ENCODE measurements at places on chromosomes 4 and X.

GRCh38 chr4:107058828-107059227 lies 22.7 kb upstream of the DKK2 start:
- no peak for DNase-seq

DNA sequence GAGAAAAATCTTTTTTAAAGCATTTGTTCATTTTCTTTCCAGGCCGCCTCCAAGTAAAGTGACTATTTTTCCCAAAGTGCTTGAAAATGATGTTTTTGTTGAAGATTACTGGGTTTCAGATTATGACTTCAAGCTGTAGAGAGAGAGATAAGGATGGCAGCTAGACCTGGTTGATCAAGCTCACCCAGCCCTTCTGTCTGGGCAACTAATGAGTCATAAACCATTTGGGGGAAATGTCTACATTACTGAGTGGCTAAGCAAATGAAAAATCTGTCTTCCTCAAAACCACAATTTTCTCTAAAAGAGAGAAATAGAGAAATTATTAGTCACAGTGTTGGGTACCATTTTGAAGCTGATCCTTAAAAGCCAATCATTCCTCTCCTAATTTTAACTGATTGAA lies 355.4 kb upstream of the CPEB2 start:
- no peak for DNase-seq

GRCh38 chr4:99091216-99091575 lies 2.6 kb upstream of the ADH5 start:
- no peak for DNase-seq

- DNase-seq, result no peak
These were observed 189.2 kb downstream of the GPM6A start for GRCh38 chr4:175622887-175623286.

- DNase-seq, result no peak
These were observed 48.4 kb upstream of the IL9R start for GRCh38 chrX:155949098-155949497.

- DNase-seq, result no peak
These were observed 28.1 kb downstream of the USP53 start for GRCh38 chr4:119240568-119240967.

- no peak for DNase-seq
These were observed 14.8 kb upstream of the PAQR3 start for GRCh38 chr4:78953769-78954666.

- DNase-seq, result no peak
These were observed at the start of gene BEND4 for GRCh38 chr4:42152507-42153504. TSS of gene BEND4 (minus strand) at chr4:42152655. CDS start at chr4:42152143, 512 bp downstream.

DNA sequence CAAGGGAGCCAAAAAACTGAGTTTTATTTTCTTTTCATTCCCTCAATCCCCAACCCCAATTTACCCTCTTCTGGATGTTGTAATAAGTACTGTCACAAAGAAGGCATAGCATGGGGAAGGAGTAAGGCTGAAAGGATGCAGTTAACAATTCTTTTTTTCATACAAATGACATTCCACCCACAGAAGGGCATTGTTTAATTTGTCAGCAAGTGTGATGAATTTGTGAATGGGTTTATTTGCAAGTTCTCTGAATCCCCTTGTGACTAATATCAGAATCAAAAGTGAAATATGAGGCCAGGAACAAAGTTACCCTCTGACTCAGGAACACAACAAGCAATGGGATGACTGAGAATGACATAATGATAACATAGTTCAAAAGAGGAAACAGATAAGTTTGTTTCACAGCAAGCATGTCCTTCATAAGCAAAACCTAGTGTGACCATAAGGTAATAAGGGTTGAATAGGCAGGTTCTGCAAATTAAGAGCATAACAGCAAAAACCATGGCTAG lies 2.1 kb downstream of the GEMIN8 start:
- DNase-seq, result no peak

DNA sequence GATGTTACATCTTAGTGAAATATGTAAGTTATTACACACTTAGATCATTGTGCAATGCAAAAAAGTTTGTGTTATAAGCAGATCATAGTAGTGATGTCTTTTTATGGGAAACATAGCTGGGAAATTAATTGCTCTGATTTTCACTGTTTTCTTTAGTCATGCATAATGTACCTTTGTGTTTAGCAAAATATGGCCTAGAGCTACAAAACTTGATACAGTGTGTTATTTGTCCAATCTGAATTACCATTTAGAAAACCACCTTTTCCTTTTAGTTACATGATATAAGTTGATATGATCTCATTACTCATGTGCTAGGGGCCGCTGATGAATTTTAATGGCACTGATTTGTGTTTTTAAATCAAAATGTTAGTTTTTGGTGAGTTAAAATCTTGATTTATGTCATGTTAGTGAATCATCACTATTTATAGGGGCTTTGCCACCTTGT lies 2.0 kb downstream of the BMPR1B start:
- no peak for DNase-seq

DNA sequence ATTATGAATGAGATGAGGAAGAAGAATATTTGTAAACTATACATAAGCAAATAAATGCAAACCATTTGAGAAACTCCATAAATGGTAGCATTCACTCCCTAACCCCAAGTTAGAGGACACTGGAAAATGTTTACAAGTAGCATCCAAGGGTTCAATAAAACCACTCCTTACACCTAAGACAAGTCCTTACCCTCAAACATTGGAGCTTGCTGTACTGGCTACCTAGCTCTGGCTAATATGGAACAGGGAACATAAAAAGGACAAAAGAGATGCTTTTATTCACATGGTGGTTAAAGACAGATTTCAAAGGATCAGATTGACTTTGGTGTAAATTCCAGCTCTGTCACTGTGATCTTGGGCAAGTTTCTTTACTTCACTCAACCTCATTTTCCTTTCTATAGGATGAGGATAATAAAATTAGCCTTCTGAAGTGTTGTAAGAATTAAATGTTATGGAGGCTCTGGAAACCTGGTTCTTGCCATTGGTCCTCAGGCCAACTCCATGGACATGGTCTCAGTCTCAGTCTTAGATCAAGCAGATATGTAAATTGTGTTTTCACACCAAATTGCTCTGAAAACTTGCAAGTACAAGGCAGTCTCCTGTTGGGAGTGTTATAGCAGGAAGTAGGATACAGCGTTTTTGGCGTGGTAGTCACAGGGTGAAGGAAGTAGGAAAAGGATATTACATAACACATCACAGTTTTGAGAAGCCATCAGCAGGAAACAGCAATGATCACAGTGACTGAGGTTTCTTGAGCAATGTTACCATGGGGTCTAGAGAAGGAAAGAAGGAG lies 3.3 kb downstream of the CXCL1 start:
- no peak for DNase-seq

- DNase-seq, result no peak
These were observed 40.8 kb downstream of the HTRA3 start for GRCh38 chr4:8310306-8310705.

DNA sequence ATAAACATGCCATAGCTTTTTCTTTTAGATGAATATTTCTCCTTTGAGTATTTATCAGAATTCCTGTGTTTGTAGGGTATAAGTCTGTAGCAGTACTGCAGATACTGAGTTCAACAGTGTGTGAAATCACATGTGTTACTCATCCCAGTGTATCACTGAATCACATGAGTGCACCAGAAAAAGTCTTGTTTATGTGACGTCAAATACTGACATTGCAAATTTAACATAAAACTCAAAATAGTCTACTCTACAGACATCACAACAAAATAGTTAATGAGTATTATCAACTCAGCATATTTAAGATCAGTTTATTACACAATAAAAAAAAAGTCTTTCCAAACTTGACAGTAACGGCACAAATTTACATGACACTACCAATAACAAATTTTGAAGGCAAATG lies 221.3 kb downstream of the DCTD start:
- DNase-seq, result no peak

DNA sequence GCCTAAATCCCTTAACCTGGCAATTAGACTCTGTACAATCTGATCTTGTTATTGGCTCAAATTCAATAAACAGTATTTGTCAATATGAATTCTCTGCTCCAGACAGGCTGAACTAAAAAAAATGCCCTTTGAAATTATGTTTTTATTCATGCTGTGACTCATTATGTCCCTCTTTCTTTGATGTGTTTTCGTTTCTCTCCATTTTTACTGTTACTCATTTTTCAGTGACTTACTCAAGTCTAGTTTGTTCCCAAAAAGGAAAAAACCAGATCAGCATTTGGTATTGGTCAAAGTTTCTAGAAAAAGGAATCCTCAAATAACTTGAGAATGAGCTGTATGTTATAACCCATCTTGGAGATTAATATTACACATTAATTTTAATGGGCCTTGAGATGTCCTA lies 40.4 kb downstream of the UNC5C start:
- DNase-seq, result no peak

GRCh38 chr4:3371033-3372001 lies 70.5 kb upstream of the HGFAC start:
- no peak for DNase-seq

DNA sequence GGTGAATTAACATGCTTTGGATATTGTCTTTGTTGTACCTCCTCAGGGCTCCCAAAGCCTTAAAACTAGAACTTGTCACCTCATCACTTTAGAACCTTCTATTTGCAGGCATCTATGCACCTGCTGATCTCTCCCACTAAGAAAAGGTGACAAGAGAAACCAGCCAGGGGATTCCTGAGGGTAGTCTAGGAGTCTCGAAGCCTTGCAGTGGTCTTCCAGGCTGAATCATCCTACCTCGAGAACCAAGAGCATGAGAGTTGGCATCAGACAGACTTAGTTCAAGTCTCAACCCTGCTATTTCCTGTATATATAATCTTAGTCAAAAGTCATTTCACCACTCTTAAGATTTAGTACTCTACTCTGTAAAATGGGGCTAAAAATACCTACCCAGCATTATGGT lies 29.6 kb downstream of the RTL5 start:
- no peak for DNase-seq

- DNase-seq, result no peak
These were observed 89.8 kb downstream of the EMCN start for GRCh38 chr4:100428051-100428450.

- DNase-seq, result no peak
These were observed 83.5 kb upstream of the LIMCH1 start for GRCh38 chr4:41454423-41454822.

DNA sequence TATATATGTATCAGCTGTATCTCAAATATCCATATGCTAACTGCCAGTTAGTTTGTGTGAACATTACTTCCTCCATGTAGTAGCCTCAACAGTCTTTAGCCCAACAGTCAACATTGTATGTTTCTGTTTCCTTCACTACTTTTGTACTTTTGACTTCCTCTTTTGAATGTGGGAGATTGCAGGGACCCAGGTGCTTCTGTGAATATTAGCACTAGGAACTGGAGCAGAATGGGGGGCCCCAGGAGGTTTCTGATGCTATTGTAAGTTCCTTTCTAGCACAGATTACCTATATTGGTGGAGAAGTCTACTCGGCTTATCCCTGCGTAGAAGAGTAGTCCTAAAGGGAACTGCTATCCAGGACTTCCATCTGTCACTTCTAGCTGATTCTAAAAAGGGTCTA lies 2.3 kb downstream of the PLAC8 start:
- DNase-seq, result no peak

DNA sequence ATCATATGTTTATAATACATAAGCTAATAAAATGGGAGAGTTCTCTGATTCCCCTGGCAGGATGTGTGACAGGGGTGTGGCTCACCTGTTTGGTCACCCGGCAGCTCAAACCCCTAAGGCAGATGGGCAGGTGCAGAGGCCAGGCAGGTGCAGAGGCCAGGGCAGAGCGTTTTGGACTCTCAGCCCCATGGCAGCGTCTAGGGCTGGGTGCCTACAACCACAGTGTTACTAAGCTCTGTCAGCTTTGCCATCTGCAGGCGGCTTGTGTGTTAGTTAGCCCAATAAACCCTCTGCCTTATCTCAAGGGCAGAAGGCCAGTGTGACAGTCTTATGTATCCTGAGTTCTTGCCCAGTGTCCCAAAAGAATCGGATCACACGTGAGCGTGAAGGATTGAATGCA lies 54.0 kb upstream of the UGT2B15 start:
- no peak for DNase-seq

DNA sequence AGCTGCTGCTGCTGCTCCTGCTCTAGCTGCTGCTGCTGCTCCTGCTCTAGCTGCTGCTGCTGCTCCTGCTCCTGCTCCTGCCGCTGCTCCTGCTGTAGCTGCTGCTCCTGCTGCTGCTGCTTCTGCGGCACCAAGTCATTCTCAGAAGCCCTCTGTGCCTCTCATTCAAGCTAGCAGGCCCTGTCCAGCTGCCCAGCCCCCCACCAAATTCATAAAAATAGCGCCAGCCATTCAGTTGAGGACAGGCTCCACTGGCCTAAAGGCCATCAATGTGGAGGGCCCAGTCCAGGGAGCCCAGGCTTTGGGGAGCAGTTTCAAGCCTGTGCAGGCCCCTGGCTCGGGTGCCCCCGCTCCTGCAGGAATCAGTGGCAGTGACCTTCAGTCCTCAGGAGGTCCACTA lies 3.9 kb downstream of the SUPT20HL1 start:
- DNase-seq, result no peak
